Activated CD4-positive, alpha-beta T cell treated with anti-CD3 and anti-CD28 coated beads, Interleukin-2, amount 10 ng/mL, durations not matched to agents 7 days and 5 days (primary cell): ENCODE measurements at places on chromosomes 2 and 18. TPM values are rescaled to one million over a fixed set of nuclear protein-coding genes. Genes with fewer than 3 reads are reported as not detected.

Gene STAT4
- 84.4 TPM for total RNA-seq

GRCh38 chr2:48233005-48233404 is 296.9 kb upstream of the STON1 start:
- H3K4me3 ChIP-seq: no peak overlapping the region
- no peak overlapping the region for H3K27ac ChIP-seq
- no peaks in the 10 kb centered on the region for H3K27me3 ChIP-seq
- H3K4me1 ChIP-seq: peaks cover 26% of the 10 kb centered on the region

DNA sequence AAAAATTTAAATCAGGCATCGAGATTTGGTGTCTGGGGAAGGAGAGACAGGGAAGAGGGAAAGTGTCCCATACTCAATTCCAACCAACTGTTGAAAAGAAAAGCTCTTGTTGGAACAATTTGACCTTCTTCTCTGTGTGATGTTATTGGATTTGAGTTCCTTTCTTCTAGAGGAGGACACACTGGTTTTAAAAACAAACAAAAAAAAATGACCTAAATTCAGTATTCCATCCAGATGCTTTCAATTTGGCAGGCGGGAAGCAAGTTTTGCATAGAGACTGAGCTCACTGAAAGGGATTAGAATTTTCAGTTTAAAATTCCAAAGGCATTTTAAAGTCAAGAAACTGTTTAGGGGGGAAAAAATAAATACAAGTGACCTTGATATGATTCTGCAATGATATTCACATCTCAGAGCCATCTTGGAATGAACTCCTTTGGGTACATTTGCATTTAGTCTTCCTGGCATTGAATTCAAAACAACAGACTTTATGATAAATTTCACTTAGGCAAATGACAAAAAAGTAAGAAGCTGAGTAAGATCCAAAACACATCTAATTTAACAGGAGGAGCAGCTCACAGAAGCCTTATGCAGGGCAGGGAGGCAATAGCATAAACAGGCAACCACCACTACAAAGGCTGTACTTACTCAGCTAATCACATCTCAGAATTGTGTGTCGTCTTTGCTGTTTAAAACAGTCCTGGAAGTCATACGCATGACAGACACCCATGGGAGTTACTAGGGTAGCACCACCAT is 126.8 kb downstream of the CDH20 start:
- H3K36me3 ChIP-seq: no peaks in the 10 kb centered on the region
- no peak overlapping the region for H3K27ac ChIP-seq
- H3K4me1 ChIP-seq: no peaks in the 10 kb centered on the region
- no peak for DNase-seq
- H3K4me3 ChIP-seq: no peak overlapping the region

GRCh38 chr2:120589771-120590608 is 145.7 kb upstream of the GLI2 start:
- H3K4me3 ChIP-seq: no peak overlapping the region
- no peak for DNase-seq
- H3K36me3 ChIP-seq: no peaks in the 10 kb centered on the region
- H3K27me3 ChIP-seq: peaks cover 37% of the 10 kb centered on the region

GRCh38 chr2:47083886-47084687 is 71.0 kb downstream of the STPG4 start:
- peaks cover 4% of the 10 kb centered on the region for H3K4me1 ChIP-seq
- no peak for DNase-seq
- no peaks in the 10 kb centered on the region for H3K27me3 ChIP-seq
- no peaks in the 10 kb centered on the region for H3K36me3 ChIP-seq

GRCh38 chr2:119721462-119721861 is 38.3 kb upstream of the PTPN4 start:
- H3K27ac ChIP-seq: no peak overlapping the region
- no peaks in the 10 kb centered on the region for H3K36me3 ChIP-seq
- H3K4me1 ChIP-seq: peaks cover 5% of the 10 kb centered on the region
- DNase-seq: no peak
- no peaks in the 10 kb centered on the region for H3K27me3 ChIP-seq

DNA sequence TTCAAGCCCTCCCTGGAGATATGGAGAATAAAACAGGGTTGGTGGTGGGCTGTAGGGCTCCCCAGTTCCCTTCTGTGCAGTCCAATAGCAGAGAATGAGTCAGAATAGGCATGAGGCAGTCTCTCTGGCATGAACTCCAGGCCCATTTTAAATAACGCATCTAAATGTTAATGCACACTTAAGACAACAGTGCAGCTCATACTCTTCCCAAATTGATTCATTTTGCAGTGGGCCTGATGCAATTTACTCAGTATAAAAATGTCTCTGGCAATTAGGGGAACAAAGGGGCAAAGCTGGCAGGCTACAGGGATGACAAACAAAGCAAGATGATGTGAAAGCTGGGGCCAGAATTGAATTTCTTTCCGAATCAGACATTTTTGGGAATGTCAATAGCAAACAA is 402.8 kb downstream of the CLIP4 start:
- no peak overlapping the region for H3K27ac ChIP-seq
- no peaks in the 10 kb centered on the region for H3K4me1 ChIP-seq
- no peak for DNase-seq
- H3K36me3 ChIP-seq: no peaks in the 10 kb centered on the region

DNA sequence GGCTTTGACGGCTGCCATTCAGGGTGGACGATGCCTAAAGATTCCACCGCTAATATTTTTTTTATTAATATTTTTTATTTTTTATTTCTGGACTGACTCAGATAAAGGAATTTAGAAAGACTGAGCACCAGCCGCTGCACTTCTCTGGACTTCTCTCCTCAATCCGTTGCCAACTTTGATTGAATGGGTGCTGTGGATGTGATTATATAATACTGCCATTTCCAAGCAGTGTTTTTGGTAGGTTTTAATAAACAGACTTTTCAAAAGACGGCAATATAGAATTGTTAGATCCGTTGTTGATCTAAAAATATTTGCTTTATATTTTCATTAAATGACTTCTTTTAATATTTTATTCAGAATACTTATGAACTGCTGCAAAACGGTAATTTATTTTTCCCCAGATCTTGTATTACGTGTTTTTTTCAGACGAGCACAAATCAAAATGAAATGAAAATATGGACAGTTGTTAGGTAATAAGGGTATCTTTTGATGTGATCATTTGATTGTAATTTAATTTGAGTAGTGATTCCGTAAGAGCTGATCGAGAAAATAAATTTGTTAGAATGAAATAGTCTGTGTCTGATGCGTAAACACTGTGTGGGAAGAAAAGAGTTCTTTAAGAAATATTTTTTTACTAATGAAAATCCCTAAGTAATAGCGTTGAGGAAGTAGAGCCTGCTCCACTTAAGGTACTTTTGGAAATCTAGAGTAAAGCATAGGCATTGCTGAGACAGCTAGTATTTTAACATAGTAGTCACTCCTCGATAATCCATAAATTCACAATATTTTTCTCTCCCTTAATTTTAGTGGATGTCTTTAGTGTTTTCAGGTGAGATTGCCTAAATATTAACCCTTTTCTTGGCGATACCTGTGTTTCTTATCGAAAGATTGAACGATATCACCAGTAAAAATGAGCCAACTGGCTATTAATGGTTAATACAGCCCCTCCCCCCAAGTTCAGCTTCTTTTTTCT is 4.4 kb downstream of the POU3F3 start:
- DNase-seq: no peak
- H3K4me3 ChIP-seq: no peak overlapping the region
- H3K27ac ChIP-seq: no peak overlapping the region
- peaks cover 8% of the 10 kb centered on the region for H3K36me3 ChIP-seq

Gene LYG2
- not detected for total RNA-seq

GRCh38 chr2:41990245-41990644 is 57.6 kb upstream of the PKDCC start:
- H3K27ac ChIP-seq: no peak overlapping the region
- no peak overlapping the region for H3K4me3 ChIP-seq
- H3K27me3 ChIP-seq: peaks cover 13% of the 10 kb centered on the region
- no peaks in the 10 kb centered on the region for H3K4me1 ChIP-seq
- no peaks in the 10 kb centered on the region for H3K36me3 ChIP-seq
- no peak for DNase-seq

DNA sequence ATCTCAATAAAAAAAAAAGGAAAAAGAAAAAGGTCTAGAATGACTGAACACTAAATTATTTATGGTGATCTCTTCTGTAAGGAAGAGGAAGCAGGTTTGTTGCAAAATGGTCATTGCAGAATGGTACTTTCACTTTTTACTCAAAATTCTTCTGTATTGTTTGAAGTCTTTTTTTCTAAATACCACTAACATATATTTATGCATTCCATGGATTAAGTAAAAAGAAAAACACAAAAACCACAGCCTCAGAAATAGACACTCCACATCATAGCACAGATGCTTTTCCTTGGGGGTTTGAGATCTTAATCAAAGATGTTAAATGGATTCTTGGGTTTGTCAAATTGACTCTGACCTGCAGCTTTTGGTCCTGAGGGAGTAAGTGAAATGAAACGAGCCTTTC is 47.4 kb downstream of the RHOB start:
- H3K4me3 ChIP-seq: no peak overlapping the region
- H3K27ac ChIP-seq: no peak overlapping the region
- no peaks in the 10 kb centered on the region for H3K36me3 ChIP-seq

- no peaks in the 10 kb centered on the region for H3K4me1 ChIP-seq
- H3K36me3 ChIP-seq: no peaks in the 10 kb centered on the region
- DNase-seq: no peak
- no peak overlapping the region for H3K27ac ChIP-seq
These were observed 41.9 kb downstream of the EVA1A start for GRCh38 chr2:75518638-75519465.

Gene NDUFAF7
- total RNA-seq: 17.9 TPM

Gene COL3A1
- total RNA-seq: not detected

Gene ZNF516
- total RNA-seq: 3.9 TPM

GRCh38 chr2:226295123-226295522 is 504.5 kb downstream of the IRS1 start:
- no peak for DNase-seq
- peaks cover 2% of the 10 kb centered on the region for H3K27me3 ChIP-seq
- no peak overlapping the region for H3K27ac ChIP-seq
- no peak overlapping the region for H3K4me3 ChIP-seq
- H3K4me1 ChIP-seq: no peaks in the 10 kb centered on the region
- H3K36me3 ChIP-seq: no peaks in the 10 kb centered on the region

Gene ALLC
- total RNA-seq: not detected

Gene ANKRD30B
- not detected for total RNA-seq

- H3K27me3 ChIP-seq: no peaks in the 10 kb centered on the region
- H3K36me3 ChIP-seq: peaks cover 31% of the 10 kb centered on the region
- no peak overlapping the region for H3K27ac ChIP-seq
- no peak for DNase-seq
- H3K4me1 ChIP-seq: peaks cover 7% of the 10 kb centered on the region
- no peak overlapping the region for H3K4me3 ChIP-seq
These were observed 43.9 kb downstream of the SS18 start for GRCh38 chr18:26046419-26047077.

GRCh38 chr2:205510345-205510744 is 172.0 kb upstream of the NRP2 start:
- H3K4me3 ChIP-seq: no peak overlapping the region
- DNase-seq: no peak
- no peaks in the 10 kb centered on the region for H3K4me1 ChIP-seq
- H3K27ac ChIP-seq: no peak overlapping the region
- H3K27me3 ChIP-seq: peaks cover 7% of the 10 kb centered on the region

DNA sequence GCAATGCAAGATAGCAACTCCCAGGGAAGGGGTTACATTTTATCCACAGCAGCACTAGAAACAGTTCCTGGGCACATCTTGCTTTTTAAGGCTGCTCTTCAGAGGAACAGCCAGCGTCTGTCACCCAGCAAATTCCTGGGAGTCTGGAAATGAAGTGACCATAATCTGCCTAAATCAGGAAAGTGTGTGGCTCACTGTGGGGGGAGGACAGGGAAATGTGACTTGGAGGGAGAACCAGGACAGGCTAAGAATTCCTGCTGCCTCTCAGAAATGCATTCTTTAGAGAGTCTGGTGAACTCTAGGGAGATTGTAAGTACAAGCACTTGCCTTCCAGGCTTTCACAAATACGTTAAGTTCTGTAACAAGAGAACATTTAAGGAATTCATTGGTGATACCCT is 364.3 kb upstream of the SPHKAP start:
- H3K36me3 ChIP-seq: no peaks in the 10 kb centered on the region
- no peak overlapping the region for H3K27ac ChIP-seq
- no peaks in the 10 kb centered on the region for H3K27me3 ChIP-seq
- H3K4me3 ChIP-seq: no peak overlapping the region
- H3K4me1 ChIP-seq: no peaks in the 10 kb centered on the region
- no peak for DNase-seq

Gene IL1A
- total RNA-seq: 0.21 TPM

- no peak overlapping the region for H3K27ac ChIP-seq
- no peak overlapping the region for H3K4me3 ChIP-seq
- H3K27me3 ChIP-seq: no peaks in the 10 kb centered on the region
- peaks cover 1% of the 10 kb centered on the region for H3K36me3 ChIP-seq
- DNase-seq: no peak
These were observed 138.6 kb downstream of the MAP3K20 start for GRCh38 chr2:173214213-173214612.

- DNase-seq: no peak
- H3K36me3 ChIP-seq: no peaks in the 10 kb centered on the region
- no peak overlapping the region for H3K4me3 ChIP-seq
- H3K4me1 ChIP-seq: no peaks in the 10 kb centered on the region
- no peak overlapping the region for H3K27ac ChIP-seq
These were observed 48.7 kb downstream of the SOWAHC start for GRCh38 chr2:109662889-109663288.

- H3K4me1 ChIP-seq: no peaks in the 10 kb centered on the region
- H3K36me3 ChIP-seq: no peaks in the 10 kb centered on the region
- DNase-seq: no peak
- peaks cover 2% of the 10 kb centered on the region for H3K27me3 ChIP-seq
- H3K27ac ChIP-seq: no peak overlapping the region
- no peak overlapping the region for H3K4me3 ChIP-seq
These were observed 120.6 kb downstream of the NRP2 start for GRCh38 chr2:205802941-205803340.

Gene METTL8
- 21.8 TPM for total RNA-seq

Gene CRYBA2
- not detected for total RNA-seq

GRCh38 chr2:225431105-225431863 is 31.8 kb downstream of the NYAP2 start:
- H3K27ac ChIP-seq: no peak overlapping the region
- no peaks in the 10 kb centered on the region for H3K36me3 ChIP-seq
- no peaks in the 10 kb centered on the region for H3K4me1 ChIP-seq
- peaks cover 2% of the 10 kb centered on the region for H3K27me3 ChIP-seq
- no peak overlapping the region for H3K4me3 ChIP-seq
- DNase-seq: no peak

DNA sequence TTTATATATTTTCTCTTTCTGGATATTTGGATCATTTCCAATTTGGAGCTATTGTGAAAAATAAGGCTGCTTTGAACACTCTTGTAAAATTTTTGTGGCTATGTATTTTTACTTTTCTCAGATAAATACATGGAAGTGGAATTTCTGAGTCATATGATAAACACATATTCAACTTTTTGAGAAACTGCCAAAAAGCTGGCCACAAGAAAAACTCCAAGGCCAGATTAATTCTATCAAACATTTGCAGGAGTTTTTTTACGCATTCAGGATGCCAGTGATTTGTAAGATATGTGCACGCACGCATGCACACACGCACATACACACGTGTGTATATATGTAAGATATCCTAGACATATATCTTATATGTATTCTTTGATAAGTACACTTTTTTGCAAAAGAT is 477.5 kb upstream of the SPHKAP start:
- no peaks in the 10 kb centered on the region for H3K4me1 ChIP-seq
- H3K27me3 ChIP-seq: no peaks in the 10 kb centered on the region
- no peak overlapping the region for H3K4me3 ChIP-seq
- H3K27ac ChIP-seq: no peak overlapping the region
- no peaks in the 10 kb centered on the region for H3K36me3 ChIP-seq
- DNase-seq: no peak

GRCh38 chr2:170932166-170932565 is 3.1 kb downstream of the GORASP2 start:
- peaks cover 20% of the 10 kb centered on the region for H3K36me3 ChIP-seq
- H3K27me3 ChIP-seq: no peaks in the 10 kb centered on the region
- peaks cover 45% of the 10 kb centered on the region for H3K4me1 ChIP-seq

Gene GKN2
- total RNA-seq: not detected
